Foreskin keratinocyte (primary cell): ENCODE measurements at places on chromosomes 2 and 18.

DNA sequence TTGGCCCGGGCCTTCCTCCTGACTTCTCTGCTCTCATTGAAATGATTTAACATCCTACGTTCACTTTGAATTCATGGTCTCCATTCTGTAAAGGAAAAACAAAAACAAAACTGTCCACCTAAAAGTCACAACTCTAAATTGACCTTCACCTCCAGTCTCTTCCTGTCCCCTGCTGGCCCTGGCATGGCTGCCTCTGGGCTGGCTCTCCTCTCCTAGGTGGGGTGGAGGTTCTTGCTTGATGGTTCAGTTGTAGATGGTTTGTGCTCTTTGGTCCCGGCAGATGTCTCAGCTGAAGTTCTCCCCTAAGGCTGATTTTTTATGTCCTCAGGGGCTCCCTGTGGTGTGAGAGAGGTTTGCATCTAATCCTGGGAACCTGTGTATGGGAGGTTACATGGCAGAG is 121.1 kb downstream of the ACKR3 start:
- DNase-seq = peak; percentile 5

DNA sequence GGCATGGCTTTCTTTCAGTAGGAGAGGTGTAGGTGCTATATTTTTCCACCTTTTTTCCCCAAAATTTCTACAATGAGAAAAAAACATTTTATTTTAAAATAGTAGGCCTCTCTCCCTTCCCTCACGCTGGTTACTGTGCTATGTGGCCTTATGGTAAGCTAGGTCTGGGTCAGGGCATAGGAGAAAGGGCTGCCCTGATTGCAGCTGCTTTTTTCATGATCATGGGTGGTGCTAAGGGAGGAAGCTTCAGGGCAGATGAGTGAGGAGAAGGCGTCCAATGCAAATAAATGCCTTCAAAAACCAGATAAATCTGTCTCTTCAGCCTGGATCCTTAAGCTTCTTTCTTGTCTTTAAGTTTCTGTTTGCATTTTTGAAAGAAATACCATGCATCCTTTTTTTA is 246.4 kb downstream of the ALPK2 start:
- no peak for DNase-seq

- peak; percentile 66 for DNase-seq
Measured at GRCh38 chr2:181036848-181037603, 56.6 kb downstream of the UBE2E3 start.

- DNase-seq = no peak
Measured at GRCh38 chr2:127347734-127348392, 39.9 kb downstream of the MAP3K2 start.

DNA sequence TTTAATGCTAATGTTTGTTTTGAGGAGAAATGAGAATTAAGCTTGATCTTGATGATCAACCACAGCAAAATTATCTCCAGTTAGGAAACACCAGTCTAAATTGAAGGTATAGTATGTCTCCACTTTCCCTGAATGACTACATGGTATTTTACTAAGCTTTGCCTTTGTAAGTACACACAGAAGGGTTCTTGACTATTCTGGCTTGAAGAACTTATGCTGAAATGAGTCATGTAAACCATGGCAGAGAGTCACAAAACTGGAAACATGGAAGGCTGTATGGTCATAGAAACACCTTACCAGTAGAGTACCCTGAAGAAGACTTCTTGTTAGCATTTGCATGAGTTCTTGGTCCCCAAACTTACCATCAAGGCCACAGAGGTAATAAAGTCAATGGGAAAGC is 250.5 kb downstream of the SLC8A1 start:
- no peak for DNase-seq

GRCh38 chr2:105117565-105117964 is 79.7 kb downstream of the MRPS9 start:
- no peak for DNase-seq

DNA sequence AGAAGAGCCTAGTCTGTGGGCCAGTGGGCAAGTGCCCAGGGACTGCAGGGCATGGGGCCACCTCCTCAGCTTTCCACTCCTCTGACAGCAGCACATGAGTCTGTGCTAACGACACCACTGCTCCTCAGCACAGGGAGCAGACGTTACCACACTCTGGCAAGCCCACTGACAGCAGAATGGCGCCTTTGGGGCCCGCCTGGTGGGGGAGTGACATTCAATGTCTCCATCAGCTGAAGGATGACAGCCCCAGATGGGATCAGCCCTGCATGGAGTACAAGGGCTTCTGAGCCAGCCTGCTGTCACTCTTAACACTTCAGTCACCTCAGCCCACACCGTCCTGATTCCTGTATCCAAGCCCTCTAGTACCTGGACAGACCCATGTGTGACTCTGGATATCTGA is 149.4 kb upstream of the SMAD2 start:
- DNase-seq = no peak

DNA sequence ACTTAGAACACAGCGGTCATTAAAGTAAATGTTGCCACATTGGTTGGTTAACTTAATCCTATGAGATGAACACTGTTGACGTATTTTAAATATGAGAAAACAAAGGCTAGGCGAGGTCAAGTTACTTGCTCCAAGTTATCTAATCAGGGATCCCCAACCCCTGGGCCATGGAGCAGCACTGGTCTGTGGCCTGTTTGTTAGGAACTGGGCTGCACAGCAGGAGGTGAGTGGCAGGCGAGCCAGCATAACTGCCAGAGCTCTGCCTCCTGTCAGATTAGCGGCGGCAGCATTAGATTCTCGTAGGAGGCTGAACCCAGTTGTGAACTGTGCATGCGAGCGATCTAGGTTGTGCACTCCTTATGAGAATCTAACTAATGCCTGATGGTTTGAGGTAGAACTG is 878.9 kb downstream of the CPS1 start:
- no peak for DNase-seq

DNA sequence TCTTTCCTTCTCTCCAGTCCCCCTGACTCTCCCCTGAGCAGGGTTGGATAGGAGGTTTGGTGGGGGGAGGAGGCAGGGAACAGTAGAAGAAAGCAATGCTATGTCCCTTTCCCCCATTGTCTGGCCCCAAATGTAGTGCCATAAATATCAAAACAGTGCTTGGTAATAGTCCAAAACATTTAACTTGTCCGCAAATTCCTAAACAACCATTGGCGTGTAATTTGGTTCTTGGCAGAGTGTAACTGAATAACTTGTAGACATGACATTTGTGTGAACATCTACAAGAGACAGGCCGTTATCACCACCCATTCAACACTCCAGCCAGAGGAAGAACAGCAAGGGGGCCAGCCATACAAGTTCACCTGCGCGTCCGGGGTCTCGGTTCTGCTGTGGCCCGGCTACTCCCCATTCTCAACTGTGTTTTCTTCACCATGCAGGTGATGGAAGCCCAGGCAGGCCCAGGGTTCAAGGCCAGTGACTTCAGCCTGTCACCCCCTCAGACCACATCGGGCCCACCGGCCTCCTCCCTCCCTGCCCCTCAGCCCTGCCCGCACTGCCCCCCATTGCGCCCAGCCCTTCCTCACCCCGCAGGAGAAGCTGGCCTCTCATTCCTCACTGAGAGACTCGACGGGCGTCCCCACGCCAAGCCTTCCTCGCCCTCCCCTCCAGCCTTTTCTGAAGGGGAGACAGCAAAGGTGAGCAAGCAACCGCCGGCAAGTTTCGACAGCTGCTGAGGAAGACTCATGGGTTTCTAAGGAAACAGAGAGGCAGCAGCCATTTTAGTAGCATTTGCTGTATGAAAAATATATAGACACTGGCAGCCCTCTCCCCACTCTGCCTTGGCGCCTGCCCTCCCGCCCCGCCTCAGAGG is 699 bp upstream of the RAPGEF4 start:
- DNase-seq = peak; percentile 55

GRCh38 chr2:133956434-133956935 is 297.4 kb upstream of the MGAT5 start:
- DNase-seq = no peak

DNA sequence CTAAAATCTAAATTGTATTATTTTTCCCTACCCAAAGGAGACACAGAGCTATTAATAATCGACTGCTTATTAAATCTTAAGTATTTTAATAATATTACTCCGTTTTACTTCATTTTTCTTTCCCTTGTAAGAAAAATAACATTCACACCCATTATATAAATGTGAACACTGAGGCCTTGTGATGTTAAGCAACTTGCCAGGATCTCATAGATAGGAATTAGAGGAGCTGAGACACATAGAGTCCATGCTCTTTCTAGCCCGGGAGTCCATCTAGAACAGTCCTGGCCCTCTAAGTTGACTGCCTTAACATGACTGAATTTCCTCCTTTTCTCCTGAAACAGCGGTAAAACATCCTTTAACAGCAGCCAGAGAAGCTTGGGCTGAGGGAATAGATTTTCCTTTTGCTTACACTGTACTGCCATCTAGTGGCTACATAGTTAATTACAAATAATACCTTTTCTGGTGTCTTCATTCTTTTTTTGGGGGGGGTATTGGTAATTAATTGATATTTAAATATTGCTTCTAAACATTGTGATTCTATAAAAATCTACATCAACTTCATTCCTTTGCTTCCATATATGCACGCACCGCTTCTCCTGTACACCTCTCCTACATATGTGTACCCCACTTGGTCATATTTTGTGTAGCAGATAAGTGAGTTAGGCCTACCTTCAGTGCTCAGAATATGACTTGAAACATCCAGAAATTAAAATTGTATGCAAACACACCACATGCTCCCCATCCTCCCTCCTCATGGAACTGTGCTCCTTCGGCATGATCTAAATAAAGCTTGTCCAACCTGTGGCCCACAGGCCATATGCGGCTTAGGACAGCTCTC is 125.8 kb upstream of the HNMT start:
- DNase-seq = no peak

DNA sequence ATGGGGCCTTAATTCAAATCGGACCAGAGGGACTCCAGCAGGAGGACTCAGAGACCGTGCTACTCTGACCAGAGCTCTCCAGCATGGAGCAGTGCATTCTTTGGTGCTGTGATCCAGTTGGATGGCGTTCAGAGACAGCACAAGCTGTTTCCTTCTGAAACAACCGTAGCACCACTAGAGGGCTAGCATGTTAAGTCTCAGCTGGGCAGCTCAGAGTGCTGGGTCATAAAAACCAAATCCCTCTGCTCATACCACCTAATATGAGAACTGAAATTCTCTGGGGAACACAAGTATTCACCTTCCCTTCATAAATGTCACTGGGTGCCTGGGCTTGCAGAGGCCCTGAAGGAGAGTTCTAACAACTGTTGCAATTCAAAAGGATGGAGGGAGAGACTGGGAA is 97.7 kb upstream of the TFCP2L1 start:
- DNase-seq = no peak

DNA sequence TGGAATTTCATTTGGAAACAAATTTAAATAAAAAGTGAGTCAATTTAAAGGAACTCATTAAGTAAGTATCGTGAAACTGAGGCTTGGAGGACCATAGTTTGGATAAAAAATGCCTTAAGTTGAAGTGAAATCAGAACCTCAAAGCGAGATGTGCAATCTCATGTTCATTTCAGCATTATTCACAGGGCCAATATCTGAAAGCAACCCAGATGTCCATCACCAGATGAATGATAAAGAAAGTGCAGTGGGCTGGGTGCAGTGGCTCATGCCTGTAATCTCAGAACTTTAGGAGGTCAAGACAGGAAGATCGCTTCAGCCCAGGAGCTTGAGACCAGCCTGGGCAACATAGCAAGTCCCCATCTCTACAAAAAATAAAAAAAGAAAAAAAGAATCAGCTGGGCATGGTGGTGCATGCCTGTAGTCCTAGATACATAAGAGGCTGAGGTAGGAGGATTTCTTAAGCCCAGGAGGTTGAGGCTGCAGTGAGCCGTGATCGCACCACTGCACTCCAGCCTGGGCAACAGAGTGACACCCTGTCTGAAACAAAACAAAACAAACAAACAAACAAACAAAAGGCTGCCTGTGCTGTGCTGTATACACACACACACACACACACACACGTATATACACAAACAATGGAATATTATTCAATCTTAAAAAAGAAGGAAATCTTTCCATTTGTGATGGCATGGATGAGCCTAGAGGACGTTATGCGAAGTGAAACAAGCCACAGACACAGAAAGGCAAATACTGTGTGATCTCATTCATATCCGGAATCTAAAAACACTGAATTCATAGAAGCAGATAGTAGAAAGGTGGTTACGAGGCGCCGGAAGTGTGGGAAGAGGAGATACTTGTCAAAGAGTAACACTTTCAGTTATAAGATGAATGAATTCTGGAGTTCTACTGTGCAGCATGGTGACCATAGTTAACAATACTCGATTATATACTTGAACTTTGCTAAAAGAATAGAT is 14.5 kb downstream of the SH3RF3 start:
- no peak for DNase-seq

GRCh38 chr2:8819194-8819593 is 18.2 kb downstream of the KIDINS220 start:
- peak; percentile 7 for DNase-seq

DNA sequence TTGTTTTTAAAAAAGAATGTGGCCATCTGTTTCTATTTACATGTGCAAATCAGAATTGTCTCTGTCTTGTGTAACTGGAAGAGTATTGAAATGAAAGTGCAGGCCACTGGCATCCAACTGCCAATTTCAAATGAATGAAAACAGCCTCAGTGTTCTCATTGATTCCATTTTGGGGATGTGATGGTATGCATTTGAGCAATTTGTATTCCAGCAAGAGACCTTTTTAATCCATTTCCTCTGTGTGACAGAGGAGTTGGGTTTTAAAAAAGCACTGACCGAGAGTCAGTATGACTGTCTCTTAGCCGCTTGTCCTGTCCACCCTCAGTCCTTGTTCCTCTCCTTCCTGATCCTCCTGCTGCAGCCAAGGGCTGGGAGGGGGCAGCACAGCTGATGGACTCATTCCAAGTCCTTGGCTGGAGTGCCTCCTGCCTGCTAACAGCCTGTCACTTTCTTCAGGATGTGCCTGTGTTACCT is 50.0 kb downstream of the ASAP2 start:
- no peak for DNase-seq

DNA sequence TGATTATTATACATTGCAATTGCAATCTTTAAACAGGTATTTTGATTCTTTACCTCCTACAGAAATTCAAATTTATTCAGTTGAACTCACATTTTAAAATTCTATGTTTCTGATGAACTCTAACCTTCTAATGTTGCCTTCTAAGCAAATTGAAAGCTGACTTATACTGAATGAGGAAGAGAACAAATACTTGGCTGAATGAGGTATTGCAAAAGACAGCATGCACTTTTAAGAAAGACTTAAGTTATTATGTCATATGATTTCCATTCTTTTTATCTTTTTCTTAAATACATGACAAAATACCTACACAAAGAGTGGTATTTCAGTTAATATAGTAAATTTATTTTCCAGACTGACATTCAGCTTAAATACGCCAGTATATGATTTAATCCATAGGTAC is 64.7 kb downstream of the FAM228A start:
- no peak for DNase-seq
